Urinary bladder (tissue), 4 donors: ENCODE measurements at places on chromosomes 3 and 15. TPM values are rescaled to one million over a fixed set of nuclear protein-coding genes. Genes with fewer than 3 reads are reported as not detected.

TTLL13 gene
- not detected for total RNA-seq

GOLGA8G gene
- not detected for total RNA-seq

GREM1 gene
- 8.7 TPM for total RNA-seq

XCR1 gene
- total RNA-seq = 1.0 TPM

DNA sequence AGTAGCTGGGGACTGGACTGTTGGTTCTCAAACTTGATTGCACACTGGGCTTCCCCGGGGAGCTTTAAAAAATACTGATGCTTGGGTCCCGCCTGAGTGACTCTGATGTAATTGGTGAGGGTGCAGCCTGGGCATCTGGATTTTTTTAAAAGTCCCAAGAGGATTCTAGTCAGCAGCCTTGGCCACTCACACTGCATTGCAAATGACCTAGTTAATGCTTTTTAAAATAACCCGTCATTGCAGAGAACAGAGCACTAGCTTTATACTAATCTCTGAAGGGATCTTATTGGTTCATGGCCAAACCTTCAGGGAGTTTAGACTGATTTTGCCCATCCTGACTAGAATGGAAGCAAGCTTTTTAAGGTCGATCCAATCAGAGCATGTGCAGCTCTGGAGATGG is 310.6 kb upstream of the PROK2 start:
- DNase-seq = no peak

DNA sequence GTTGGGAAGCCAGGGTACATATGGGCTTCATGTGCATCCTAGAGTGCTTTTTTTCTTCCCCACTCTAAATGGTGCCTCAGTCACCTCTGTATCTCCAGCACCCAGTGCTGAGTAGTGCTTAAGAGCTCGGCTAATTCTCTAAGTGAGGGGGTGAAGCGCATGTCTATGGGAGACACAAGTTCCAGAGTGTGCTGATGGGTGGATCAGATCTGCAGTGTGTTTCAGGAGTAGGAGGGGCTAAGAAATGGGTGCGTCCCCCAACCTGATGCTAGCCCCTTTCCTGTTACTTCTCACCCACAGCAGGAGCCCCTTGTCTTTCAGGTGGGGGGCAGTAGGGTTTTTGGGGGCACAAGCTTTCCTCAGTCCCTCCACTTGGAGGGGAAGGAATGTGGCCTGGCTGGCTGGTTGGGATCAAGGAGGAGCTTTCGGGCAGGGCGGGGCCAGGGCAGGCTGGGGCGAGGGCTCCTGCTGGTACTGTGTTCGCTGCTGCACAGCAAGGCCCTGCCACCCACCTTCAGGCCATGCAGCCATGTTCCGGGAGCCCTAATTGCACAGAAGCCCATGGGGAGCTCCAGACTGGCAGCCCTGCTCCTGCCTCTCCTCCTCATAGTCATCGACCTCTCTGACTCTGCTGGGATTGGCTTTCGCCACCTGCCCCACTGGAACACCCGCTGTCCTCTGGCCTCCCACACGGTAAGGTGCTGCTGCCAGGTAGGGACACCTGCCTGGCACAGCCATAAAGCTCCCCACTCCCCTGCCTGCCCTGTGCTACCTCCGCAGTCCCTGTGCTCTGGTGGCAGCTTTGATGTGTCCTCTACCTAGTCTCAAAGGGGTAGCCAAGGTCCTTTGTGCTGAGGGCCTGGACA is at the start of gene IL17RE:
Gene IL17RE (plus strand): TSS at position 477 of the 866 bp plus-strand sequence. CDS start 85 bp downstream, at position 562.
- no peak for DNase-seq

DNA sequence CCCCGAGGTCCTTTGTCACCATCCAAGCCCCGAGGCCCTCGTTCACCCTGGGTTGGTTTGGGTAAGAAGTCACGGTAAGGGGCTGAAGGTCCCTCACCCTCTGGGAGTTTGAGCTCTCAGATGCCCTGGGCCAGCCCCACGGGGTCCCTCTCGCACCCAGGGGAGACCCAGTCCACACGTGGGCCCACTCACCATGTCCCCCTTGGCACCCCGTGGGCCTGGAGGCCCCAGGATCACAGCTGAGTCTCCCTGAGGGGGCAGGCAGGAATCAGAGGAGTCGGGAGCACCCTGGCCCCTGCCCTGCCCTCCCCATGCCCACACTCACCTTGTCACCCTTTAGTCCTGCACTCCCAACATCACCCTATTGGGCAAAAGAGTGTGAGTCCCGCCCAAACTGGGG is 5.8 kb upstream of the UCN2 start:
- DNase-seq = no peak

DNA sequence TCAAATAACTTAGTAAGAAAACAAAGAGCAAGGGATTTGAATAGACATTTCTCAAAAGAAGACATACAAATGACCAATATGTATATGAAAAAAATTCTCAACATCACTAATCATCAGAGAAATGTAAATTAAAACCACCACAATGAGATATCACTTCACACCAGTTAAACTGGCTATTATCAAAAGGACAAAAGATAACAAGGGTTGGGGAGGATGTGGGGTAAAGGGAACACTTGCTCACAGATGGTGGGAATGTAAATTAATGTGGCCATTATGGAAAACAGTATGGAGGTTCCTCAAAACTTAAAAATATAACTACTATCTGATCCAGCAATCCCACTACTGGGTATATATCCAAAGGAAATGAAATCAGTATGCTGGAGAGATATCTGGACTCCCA is 46.0 kb upstream of the RYK start:
- DNase-seq = no peak

- no peak for DNase-seq
Measured at GRCh38 chr15:62147551-62147950, 17.5 kb downstream of the C2CD4B start.

DNA sequence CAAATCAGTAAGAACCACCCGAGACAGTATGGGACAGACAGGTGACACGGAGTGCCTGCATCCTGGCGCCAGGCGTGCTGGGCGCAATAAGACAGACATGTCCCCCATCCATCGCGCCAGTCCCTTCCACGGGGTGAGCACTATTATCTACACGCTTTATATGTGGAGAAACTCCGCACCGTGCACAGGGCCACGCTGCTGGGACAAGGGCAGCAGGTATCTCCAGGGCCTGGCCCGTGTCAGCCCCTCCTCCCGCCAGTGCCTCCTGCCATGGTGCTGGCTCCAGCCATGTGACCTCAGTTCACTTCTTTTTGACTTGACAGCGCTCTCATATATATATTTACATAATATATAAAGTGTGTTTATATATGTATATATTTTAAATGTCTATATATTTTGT is 42.6 kb downstream of the TNK2 start:
- DNase-seq = no peak

- no peak for DNase-seq
Measured at GRCh38 chr15:26635614-26636013, 137.3 kb downstream of the GABRB3 start.

DNA sequence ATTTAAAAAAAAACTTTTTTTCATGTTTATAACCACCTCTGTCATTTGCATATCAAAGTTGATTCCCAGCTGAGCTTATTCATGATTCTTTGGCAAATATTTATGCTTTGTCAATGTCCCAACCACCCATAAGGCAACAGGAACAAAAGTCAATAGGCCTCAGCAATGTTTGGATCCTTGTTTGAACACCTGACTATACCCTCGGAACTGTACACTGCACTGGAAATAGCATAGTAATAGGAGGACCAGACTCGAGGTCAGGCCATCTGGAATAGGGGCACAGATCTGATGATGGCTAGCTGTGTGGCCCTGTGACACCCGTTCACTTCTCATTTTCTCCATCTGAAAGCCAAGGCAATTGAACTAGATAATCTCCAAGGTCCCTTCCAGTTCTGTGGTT is 301.7 kb upstream of the ATP11B start:
- no peak for DNase-seq

- no peak for DNase-seq
Measured at GRCh38 chr3:56916716-56917360, 115.1 kb upstream of the ARHGEF3 start.

DNA sequence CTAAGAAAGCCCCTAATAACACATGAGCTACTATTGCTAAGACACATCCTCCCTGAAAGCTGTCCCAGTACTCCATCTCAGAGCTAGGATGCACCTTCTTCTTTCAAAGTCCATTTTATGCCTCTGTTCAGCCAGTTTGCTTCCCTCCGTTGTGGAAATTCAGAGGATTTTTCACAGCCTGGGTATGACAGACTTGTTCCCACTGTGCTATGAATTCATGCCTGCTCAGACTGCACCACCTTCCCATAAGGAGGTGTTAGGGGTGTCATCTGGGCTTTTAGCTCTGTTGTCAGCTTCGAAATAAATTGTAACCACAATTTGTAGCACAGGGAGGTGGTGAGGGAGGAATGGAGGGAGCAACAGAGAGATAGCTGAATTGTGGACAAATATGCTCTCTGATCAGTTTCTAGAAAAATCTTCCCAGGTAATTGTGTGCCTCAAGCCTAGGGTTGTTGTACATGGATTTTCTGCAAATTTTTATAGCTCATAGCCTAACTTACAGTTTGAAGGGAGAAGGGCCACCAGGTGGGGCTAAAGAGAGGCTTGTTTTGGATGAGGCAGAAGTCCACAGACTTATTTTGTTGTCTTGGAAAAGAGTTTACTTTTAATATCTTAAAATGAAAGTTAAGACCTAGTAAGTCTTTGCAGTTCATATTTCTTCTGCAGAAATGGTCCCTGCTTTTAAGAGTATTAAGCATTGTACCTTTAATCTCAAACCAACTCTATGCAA is 462.0 kb downstream of the PDCD6IP start:
- no peak for DNase-seq

GRCh38 chr3:155872904-155873646 is 2.6 kb downstream of the GMPS start:
- no peak for DNase-seq

DNA sequence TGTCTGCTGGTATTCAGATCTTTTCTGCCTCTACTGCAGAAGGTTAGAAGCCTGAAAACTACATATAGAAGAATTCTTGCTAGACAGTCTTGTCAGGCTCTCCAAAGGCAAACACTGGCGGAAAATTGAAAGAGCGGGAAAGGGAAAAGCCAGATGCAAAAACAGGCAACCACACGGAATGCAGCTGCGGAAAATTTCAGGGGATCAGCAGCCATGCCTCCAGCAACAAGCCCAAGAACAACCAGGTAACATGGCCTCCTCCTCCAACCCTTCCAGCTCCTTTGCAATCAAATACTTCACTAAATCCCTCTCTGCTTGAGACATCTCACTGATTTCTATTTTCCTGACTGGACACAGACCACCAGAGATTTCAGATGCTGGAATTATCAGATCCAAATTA is 9.6 kb downstream of the UBP1 start:
- DNase-seq = no peak

DNA sequence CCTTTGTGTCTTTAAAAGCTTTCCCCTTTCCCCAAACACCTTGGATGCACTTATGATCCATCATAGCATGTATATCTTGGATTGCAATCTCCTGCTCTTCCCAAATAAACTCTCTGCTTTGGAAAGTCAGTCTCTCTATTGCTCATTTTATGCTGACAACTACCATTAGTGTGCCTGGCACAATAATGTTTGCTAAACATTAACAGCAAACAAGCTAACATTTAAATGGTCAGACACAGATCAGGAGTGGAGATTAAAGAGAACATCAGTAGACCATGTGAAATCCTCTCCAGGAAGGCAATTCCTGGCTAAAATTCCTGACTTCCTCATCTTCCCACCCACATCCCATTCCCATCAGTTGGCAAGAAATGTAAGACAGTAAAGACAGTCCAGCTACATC is 44.3 kb upstream of the EIF1B start:
- DNase-seq = no peak

DNA sequence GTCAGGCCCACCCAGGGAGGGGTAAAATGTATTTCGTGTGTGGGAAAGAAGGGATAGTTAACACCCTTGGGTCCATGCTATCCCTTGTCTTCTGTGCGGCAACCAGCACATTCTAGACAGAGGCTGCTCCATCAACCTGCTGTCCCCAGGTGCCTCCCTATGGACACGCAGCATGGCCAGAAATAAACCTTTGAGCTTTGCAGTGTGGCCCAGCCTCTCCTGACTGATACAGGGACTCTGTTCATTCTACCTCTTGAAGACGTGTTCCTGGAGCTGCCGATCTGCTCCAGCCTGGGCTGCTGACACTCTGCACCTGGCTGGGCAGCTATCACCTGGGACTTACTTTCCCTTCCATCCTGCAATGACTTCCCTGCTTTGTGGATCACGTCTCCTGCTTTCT is 4.1 kb upstream of the KLF13 start:
- no peak for DNase-seq

DNA sequence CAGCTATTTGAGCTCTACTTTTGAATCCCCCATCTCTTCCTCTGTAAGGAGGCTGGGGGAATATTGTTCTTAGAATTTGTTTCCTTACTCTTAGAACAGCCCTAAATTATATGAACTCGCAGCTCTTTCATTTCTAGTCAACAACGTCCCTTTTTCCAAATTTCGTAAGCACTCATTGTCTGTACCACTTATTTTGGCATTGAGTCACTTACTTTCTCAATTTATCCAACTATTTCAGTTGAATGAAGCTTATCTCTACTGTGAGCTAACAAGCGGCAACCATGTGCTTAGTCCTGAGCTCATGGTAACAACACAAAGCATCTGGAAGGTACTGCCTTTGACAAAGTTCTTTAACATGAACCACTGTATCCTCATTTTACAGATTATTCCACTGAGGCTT is 191.1 kb downstream of the GREM1 start:
- DNase-seq = no peak

DNA sequence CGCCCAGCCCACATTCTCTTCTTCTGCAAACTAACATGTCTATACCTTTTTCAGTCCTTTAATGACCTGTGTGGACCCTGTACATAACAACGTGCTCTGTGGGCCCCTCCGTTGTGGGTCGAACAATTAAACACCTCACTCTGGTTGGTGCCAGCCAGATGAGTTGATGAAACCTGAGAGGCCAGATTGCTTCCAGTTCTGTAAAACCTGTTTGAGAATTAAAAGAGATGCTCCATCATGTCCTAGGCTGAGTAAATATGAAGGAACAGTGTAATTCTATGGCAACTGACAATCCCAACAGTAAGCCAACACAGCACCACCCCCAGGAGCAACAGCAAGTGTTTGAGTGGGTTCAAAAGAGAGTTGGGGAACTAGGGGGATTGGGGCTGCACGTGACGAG is 5.7 kb upstream of the THBS1 start:
- DNase-seq = no peak

DNA sequence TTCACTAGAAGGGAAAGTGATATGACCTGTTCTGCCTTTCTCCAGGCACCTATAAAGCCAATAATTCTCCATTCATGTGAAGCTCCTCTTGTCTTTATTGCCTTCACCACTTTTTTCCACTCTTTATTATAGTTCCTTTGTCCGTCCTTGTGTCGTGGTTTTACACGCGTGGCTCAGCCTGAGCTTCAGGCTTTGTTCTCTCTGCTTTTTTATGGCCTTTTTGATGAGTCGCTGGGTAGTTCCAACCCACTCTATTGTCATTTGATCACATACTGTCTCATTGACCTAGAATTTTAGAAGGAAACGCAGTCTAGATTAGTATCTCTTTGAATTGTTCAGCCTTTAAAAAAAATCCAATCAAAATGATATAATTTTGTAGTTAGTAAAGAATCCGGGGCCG is 403.2 kb downstream of the PTPRG start:
- no peak for DNase-seq

- DNase-seq = no peak
Measured at GRCh38 chr3:112101916-112102315, 15.7 kb downstream of the C3orf52 start.

GRCh38 chr3:190056742-190057141 is 64.0 kb downstream of the P3H2 start:
- no peak for DNase-seq
